EH (cell line): ENCODE measurements at places on chromosomes 5 and 9.
A peak's percentile ranks its signal among the peaks of the same experiment; 100 is the strongest.

- no peak for DNase-seq
These were observed 214.8 kb downstream of the NR3C1 start for GRCh38 chr5:143188692-143189091.

DNA sequence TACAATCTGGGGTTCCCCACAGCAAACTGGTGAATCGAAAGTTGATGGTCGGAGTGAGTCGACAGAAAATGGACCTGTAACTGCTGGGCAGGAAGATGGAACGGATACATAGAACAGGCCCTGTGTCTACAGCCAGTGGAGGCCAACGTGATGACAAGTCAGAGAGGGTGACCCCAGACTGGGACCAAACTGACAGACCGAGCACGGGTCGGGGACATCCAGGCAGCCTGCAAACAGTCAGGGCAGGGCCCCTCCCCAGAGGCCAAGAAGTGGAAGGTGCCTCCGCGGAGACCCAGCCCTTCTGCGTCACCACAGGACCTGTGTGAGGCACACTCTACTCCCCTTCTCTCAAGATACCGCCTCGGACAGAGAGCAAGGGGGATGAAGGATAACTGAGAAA lies 25.1 kb upstream of the FANCC start:
- no peak for DNase-seq

DNA sequence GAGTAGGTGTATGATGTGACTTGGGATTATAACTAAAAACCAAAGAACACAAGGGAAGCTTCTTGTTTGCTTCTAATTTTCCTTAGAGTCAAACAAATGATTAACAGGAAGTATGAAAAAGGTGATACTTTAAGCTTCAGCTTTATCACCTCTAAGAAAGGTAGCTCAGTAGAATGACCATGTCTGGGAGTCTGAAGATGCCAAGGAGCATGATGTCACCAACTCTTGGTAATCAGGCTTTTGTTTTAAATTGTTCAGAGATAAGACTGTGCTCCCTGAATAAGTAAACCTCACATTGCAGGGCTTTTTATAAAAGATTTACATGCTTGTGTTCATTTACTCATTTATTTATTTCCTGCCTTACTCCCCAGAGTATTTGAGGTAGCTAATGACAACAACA lies 169.9 kb downstream of the FER start:
- no peak for DNase-seq

GRCh38 chr5:140694276-140694675 lies 3.0 kb downstream of the HARS2 start:
- DNase-seq, result no peak

GRCh38 chr9:70412832-70413463 lies 1.5 kb downstream of the KLF9 start:
- peak; percentile 89 for DNase-seq

GRCh38 chr5:78699552-78700153 lies 51.1 kb upstream of the LHFPL2 start:
- DNase-seq, result peak; percentile 95

GRCh38 chr5:173751266-173751600 lies 134.8 kb upstream of the BOD1 start:
- no peak for DNase-seq

DNA sequence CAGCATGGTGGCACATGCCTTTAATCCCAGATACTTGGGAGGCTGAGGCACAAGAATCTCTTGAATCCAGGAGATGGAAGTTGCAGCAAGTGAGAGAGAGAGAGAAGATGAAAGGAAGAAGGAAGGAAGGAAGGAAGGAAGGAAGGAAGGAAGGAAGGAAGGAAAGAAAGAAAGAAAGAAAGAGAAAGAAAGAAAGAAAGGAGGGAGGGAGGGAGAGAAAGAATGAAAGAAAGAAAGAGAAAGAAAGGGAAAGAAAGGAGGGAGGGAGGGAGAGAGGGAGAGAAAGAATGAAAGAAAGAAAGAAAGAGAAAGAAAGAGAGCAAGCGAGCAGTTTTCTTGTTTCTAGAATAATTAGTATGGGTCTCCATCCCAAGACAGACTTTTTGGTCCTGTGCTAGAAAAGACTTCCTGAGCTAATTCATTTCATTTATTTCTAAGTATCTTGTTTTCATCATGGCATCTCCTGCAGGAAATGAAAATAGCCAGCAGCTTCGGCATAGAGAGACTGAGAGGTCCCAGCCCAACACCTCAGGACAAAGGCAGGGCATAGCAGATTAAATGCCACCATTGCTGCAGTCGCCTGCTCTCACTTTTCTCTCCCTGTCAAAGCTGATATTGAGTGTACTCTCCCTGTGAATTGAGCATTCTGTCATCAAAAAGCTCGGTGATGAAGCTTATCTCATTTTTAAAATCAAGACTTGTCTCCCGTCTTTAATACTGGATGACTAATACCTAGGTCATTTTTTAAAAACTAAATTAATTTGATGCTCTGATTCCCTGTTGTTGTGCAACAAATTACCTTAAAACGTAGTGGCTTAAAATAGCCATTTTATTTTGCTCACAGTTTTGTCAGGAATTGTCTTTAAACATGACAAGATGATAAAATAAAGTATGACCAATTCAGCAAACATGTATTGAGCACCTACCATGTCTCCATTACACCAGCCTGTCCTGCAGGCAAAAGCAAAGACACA lies 91.8 kb upstream of the ADRA1B start:
- DNase-seq, result peak; percentile 58
